Activated CD8-positive, alpha-beta T cell treated with anti-CD3 and anti-CD28 coated beads for 36 hours (primary cell): ENCODE measurements at places on chromosomes 4 and X. TPM values are rescaled to one million over a fixed set of nuclear protein-coding genes. Genes with fewer than 3 reads are reported as not detected.
A peak's percentile ranks its signal among the peaks of the same experiment; 100 is the strongest.

DNA sequence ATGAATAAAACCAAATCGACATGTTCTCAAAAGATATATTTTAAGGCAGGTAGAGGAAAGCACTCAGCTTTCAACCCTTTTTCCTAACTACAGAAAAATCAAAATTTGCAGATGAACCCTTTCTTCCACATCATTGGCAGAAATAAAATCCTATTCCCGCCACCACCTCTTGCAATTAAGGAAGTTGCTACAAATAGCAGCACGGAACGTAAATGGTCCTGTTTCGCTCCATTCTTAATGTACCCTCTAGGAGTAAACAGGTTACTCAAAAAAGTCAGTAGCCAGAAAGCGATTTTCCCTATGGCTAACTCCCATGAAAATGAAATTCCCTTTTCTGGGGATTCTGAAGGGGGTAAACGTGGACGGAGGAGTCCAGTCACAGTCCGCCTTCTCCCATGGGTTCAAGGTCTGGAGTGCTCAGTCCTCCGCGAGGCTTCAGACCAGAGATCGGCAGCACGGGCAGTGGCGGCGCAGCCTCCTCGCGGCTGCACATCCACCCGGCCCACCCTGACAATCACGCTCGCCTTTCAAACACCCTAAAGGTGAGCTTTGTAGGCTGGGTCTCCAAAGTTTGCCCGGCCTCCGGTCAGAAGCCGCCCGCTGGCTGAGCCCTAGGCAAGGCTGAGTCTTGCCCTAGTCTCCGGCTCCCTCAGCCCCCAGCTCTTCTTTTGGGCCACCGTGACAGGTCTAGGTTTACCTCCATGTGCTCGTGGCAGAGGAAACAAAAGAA, 1.8 kb downstream of the ATP11C start:
- DNase-seq = peak; percentile 20

GRCh38 chr4:83392562-83392961, 57.9 kb upstream of the HPSE start:
- no peak for DNase-seq

DNA sequence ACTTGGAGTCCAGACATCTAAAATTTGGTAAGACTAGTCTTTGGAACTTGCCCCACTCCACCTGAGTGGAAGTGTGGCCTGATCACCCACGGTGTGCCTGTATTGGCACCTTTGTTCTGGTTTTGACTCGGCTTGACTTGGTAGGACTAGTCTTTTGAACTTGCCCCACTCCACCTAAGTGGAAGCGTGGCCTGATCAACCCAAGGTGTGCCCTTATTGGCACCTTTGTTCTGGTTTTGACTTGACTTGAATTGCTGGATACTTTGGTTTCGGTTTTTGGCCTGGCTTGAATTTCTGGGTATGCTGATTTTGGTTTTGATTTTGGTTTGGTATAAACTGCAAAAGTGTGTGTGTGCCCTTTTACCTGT, 44.7 kb upstream of the UGT2B7 start:
- DNase-seq = no peak

DNA sequence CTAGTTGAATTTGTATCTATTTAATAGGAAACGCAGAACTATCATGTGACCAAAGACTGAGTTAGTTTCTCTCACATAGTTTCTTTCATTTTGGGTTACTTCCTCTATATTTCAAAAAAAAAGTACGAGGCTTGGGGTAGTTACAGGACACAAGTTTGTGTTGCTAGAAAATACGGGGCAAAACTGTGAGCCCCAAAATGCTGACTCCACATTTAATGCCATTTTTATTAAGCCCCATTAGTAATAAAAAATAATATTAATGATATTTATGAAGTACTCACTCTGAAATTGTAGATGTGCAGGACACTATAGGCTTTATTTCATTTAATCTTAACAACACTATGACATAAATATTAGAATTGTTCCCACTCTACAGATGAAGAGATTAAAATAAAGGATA, 268.6 kb downstream of the DTHD1 start:
- DNase-seq = no peak

The SMIM10L2A gene
- 0.22 TPM for total RNA-seq

The TIMP1 gene
- total RNA-seq = 4.3 TPM
